ENCODE measurements at places on chromosomes 1 and 21. TPM values are rescaled to one million over a fixed set of nuclear protein-coding genes. Genes with fewer than 3 reads are reported as not detected.
A peak's percentile ranks its signal among the peaks of the same experiment; 100 is the strongest.

The ERICH3 gene
- not detected for total RNA-seq

The SPRR4 gene
- total RNA-seq, result not detected

DNA sequence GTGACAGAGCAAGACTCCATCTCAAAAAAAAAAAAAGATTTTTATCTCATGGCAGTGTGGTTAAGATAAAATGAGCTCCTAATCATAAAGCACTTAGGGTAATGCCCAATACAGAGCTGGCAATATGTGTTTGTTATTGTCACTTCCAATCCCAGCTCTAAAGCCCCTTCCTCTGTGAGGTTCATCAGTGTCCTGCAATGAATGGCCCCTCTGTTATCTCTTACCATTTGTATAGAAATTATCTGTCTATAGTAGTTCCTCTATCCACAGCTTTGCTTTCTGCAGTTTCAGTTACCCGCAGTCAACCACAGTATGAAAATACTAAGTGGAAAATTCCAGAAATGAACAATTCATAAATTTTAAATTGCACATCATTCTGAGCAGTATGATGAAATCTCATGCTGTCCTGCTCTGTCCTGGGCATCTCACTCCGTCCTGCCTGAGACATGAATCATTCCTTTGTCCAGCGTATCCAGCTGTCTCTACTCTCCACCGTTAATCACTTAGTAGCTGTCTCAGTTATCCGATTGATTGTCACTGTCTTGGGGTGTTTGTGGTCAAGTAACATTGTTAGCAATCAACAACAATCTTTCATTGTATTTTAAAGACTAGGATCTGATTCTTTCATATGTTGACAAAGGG is 50.2 kb upstream of the DNAH14 start:
- no peak for DNase-seq

- no peak for DNase-seq
These were observed 32.3 kb upstream of the NHLH2 start for GRCh38 chr1:115873184-115873583.

- DNase-seq, result no peak
These were observed 941 bp downstream of the RABGGTB start for GRCh38 chr1:75786901-75787493.

DNA sequence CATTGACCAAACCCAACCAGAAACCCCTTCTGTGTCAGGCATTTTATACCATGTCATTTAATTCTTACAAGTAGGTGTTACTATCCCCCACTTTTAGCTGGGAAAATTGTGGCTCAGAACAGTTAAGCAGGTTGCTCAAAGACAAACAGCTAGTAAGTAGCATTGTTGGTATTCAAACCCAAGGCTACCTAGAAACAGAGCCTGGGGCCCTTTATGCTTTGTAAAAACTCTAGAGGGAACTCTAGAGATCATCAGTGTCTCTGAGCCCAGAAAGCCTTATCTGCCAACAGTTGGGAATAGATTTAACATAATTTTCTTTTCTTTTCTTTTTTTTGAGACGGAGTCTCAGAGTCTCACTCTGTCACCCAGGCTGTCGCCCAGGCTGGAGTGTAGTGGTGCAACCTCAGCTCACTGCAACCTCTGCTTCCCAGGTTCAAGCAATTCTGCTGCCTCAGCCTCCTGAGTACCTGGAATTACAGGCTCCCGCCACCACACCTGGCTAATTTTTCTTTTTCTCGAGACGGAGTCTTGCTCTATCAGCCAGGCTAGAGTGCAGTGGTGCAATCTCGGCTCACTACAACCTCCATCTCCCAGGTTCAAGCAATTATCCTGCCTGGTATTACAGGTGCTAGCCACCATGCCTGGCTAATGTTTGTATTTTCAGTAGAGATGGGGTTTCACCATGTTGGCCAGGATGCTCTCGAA is 48.5 kb upstream of the OSBPL9 start:
- DNase-seq, result no peak

GRCh38 chr1:155081472-155082300 is 3.0 kb downstream of the EFNA3 start:
- DNase-seq, result no peak

DNA sequence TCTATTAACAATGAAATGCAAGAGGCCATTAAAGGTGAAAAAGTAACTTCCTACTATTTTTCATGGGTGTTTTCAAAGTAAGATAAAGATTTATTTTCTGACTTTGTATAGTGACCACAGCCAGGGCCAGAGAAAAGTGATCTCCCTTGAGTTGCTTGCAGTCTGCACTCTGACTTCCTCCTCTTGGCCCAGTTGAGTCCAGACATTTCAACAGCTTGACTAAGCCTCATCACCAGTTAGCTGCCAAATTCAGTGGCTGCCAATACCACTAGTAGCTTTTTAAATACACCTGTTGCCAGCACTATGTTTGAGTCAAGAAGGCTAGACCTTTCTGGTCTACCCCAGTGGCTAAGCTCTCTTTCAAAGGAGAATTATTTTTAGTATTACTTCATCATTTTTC is 3.7 kb upstream of the NEK7 start:
- DNase-seq, result peak; percentile 93

DNA sequence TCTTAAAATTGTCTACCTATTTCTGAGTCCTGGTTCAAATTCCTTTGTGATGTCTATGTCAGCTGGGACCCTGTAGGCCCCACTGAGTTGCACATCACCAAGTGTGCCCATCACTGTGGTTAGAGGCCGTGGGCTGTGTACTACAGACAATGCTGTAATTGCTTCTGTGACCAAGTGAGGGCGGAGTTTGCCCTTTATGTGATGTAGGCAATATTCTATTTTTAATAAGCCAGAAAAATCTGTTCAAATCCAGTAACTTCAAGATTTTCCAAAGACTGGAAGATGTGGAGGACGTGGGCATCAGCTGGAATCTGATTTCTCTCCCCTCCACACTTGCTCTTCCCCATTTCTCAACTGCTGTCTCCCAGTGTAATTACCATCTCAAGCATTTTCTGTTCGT is 215.4 kb downstream of the PBX1 start:
- DNase-seq, result no peak

DNA sequence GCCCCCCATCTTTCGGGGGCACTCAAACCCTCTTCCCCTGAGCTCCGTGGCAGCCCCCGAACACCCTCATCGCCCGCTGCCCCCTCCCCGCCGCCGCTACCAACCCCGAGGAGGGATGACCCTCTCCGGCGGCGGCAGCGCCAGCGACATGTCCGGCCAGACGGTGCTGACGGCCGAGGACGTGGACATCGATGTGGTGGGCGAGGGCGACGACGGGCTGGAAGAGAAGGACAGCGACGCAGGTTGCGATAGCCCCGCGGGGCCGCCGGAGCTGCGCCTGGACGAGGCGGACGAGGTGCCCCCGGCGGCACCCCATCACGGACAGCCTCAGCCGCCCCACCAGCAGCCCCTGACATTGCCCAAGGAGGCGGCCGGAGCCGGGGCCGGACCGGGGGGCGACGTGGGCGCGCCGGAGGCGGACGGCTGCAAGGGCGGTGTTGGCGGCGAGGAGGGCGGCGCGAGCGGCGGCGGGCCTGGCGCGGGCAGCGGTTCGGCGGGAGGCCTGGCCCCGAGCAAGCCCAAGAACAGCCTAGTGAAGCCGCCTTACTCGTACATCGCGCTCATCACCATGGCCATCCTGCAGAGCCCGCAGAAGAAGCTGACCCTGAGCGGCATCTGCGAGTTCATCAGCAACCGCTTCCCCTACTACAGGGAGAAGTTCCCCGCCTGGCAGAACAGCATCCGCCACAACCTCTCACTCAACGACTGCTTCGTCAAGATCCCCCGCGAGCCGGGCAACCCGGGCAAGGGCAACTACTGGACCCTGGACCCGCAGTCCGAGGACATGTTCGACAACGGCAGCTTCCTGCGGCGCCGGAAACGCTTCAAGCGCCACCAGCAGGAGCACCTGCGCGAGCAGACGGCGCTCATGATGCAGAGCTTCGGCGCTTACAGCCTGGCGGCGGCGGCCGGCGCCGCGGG is 837 bp downstream of the FOXD3 start:
- peak; percentile 44 for DNase-seq

- no peak for DNase-seq
These were observed 76.1 kb upstream of the ZNF326 start for GRCh38 chr1:89918794-89919155.
